Activated CD4-positive, alpha-beta T cell treated with anti-CD3 and anti-CD28 coated beads, Interleukin-2, amount 10 ng/mL, durations not matched to agents 24 days and 14 days (primary cell): ENCODE measurements at places on chromosomes 4 and X.

GRCh38 chr4:83552924-83553323 lies 17.0 kb downstream of the GPAT3 start:
- no peak for DNase-seq

GRCh38 chr4:157221895-157222770 lies 1.6 kb downstream of the GRIA2 start:
- no peak for DNase-seq

DNA sequence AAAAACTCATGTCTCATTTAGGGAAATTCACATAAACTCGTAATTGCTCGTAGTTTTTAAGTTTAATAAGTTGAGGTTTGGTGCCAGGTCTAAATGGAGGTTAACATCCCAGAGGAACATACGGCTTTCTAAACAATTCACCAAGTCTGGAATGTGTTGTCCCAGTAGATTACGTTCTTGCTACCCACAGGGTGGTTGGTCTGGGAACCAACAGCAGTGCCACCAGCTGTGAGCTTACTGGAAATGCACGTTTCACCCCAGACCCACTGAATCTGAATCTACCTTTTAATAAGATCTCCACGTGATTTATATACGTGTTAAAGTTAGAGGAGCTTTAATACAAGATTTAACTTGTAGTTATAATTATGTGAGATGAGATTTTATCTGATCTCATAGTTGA lies 134.3 kb downstream of the BMPR1B start:
- DNase-seq = no peak

DNA sequence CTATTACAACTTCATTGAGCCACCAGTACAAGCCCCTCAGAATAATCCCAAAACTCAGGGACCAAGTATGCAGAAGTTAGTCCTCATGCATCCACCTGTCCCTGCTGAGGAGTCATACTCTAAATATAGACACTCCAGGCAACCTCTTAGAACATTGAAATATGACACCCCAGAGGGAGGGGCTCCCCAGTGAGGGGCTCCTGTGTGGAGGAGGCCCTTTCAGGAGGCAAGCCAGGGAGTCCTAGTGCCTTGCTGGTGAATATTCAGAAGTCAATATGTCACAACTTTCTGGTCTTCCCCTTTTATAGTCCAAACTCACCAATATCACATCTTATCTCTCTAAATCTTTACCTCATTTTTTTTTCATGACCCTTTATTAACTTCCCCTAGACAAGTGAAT lies 1.6 kb upstream of the ARMCX6 start:
- no peak for DNase-seq

DNA sequence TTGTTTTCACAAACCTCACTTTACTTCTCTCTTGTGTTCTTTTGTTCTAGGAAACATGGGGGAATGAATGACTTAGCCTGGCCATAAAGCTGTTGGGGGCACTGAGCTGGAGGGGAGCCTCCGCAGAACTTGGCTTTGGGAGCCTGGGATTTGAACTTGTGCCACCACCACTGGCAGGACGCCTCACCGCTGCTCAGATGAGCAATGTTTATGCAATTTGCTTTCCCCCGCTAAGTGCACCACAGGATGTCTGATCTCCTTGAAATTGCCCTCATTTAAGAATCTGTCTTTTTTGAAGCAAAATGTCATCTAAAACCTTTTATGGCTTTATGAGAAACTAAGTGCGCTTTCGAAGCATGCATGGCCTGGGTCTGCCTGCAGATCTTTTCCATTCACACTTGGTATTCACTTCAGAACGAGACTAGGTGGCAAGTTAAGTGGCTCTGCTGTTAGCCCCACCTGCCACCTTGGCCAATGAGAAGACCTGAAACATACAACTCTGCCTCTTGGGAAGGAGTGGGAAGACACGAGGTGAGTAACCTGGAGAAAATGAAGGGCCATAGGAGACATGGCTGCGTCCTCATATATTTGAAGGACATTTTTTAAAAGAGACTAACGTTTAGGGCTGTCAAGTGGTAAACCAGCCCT lies 119.3 kb downstream of the LDB2 start:
- no peak for DNase-seq

GRCh38 chrX:13721819-13722519 lies 12.5 kb downstream of the TRAPPC2 start:
- DNase-seq = no peak
